RKO (cell line): ENCODE measurements at places on chromosomes 2 and 18.

GRCh38 chr2:128315829-128316776, 2.6 kb downstream of the HS6ST1 start:
- DNase-seq, result no peak

DNA sequence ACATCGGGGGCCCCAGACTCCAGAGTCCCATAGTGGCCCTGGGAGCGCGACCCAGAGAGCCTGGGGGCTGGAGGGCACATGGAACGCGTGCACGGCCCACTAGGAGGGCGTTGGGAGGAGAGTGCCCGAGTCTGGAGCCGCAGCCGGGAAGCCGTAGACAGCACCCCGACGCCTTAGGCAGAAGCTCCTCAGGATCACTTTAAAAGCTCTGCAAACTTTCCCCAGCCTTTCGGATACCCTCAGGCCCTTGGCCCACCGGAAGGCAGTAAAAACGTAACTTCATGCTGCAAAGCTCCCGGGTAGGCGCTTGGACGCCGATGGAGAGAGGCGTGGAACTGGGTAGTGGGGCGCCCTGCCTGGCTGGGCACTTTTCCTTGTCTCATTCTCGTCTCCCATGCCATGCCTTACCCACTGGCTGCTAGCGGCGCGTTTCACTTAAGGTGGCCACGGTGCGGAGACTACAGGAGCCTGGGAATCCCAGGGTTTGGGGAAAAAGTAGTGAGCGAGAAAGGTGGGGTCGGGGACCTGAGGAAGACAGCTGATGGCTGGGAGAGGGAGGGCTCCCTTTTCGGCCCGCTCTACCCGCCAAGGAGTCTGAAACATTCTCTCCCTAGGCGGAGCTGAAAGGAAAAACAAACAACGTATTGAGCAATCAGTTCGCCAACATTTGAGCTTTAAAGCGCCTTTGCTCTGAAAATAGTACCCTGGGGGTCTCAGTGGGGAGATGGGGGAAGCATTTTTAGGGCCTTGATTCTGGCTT, 141.8 kb downstream of the MEIS1 start:
- no peak for DNase-seq

GRCh38 chr2:54581326-54582039, 125.4 kb downstream of the SPTBN1 start:
- no peak for DNase-seq

DNA sequence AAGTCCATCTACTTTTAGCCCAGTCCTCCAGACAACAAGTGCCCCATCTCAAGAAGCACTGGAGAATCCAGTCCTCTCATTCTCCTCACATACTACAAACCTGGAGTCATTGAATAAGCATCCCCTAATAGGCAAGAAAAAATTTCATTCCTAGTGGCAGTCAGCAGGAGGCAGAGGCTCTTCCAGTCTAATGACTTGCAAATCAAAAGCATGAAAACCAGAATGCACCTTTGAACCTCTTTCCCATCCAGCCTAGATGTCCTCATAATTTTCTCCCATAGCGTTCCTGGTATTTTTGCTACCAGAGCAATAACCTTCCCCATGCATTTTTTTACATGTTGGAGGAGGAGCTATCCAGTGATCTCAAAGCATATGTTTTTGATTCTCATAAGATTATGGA, 252.6 kb downstream of the TTC32 start:
- DNase-seq, result no peak

- no peak for DNase-seq
Measured at GRCh38 chr2:194380011-194380410, 1277.0 kb upstream of the SLC39A10 start.

DNA sequence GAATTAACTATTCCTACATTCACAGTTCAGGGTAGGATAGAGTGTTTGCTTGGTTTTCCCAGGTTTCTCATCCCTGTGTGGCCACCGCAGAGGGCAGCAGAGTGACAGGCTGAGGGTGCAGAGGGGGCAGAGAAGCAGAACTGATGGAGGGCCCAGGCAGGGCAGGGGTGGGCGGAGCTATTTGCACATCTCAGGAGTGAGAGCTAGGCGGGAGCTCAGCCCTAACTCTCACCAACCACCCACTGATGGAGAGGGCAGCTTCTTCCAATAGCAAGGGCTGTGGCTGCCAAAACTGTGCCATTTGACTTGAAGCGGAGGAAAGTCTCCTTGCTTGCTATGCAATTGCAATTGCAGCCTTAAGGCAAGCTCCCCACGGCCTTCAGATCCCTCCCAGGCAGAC, 12.0 kb upstream of the DARS1 start:
- DNase-seq, result no peak

GRCh38 chr2:56185582-56186046, 1.8 kb downstream of the CCDC85A start:
- DNase-seq, result no peak

DNA sequence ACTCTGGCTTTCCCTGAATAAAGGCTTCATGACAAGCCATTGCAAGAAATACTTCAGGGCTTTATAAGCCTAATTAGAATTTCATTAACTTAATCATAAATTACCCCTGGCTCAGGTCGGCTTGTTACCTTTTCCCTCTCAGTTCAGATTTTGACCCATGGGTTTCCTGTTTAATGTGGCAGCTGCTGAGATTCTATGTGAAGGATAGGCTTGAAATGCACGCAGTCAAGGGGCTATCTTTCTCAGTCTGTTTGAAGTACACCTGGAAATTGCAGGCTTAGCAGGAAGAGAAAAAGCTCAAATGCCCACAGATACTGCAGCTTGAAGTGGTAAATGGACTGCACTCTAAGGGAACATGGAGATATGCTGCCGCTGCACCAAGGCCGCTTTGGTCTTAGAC, 49.4 kb downstream of the CAVIN2 start:
- no peak for DNase-seq

DNA sequence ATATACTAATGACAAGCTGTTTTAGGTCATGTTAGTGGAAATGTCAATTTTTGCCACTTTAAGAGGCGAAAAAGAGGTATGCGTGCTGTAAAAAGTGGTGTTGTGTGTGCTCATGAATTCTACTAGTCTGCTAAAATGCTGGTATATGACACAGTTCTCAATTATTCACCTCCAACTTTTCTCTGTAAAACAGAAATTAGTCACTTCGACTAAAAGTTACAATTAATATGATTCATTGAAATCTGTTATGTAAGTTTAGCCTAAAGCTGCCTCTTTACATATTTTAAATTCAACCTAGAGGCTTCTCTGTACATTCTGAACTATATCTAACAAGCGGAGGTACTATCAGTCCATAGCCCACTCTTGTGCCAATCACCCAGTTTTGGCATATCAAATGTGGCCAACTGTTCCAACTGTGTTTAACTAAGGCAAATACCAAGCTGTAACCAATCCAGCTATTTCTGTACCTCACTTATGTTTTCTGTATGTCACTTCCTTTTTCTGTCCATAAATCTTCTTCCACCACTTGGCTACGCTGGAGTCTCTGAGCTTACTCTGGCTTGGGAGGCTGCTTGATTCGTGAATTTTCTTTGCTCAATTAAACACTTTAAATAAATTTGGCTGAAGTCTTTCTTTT, 20.8 kb downstream of the BAZ2B start:
- DNase-seq, result no peak

- no peak for DNase-seq
Measured at GRCh38 chr18:56541793-56542192, 96.6 kb downstream of the TXNL1 start.
